ENCODE measurements at places on chromosomes 3 and 15. TPM values are rescaled to one million over a fixed set of nuclear protein-coding genes. Genes with fewer than 3 reads are reported as not detected.

DPPA4 gene
- total RNA-seq, result not detected

GP9 gene
- total RNA-seq, result not detected

PRSS50 gene
- 0.12 TPM for total RNA-seq

ARPIN gene
- 12.2 TPM for total RNA-seq

NANOGP8 gene
- not detected for total RNA-seq

SACM1L gene
- total RNA-seq, result 50.2 TPM

C3orf33 gene
- 3.8 TPM for total RNA-seq

DGKG gene
- total RNA-seq, result 6.3 TPM
